ENCODE measurements at places on chromosomes 6 and 20.

DNA sequence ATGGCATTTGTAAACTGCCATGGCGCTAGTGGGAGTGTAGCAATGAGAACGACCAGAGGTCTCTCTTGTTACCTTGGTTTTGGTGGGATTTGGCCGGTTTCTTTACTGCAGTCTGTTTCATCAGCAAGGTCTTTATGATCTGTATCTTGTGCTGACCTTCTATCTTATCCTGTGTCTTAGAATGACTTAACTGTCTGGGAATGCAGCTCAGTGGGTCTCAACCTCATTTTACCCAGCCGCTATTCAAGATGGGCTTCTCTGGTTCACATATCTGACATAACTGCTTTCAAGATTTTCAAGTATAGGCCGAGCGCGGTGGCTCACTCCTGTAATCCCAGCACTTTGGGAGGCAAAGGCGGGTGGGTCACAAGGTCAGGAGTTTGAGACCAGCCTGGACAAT, 1.9 kb upstream of the SFT2D1 start:
- DNase-seq: no peak

DNA sequence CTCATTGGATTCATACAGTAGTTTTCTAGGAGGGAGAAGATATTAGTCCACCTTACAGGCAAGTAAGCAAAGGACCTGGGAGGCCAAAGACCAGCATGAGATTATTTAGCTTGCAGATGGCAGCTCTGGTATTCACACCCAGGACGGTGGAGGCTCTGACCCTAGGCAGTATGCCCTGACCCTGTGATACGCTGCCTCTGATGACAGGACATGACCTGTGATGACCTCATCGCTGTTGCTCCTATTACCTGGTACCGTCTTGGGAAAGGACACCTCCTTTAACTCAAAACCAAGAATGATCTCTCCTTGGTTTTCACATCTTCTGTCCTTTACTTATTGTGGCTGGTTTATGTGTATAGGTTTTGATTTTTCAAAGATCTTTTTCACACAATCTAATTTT, 298.6 kb downstream of the CLIC5 start:
- DNase-seq: no peak

DNA sequence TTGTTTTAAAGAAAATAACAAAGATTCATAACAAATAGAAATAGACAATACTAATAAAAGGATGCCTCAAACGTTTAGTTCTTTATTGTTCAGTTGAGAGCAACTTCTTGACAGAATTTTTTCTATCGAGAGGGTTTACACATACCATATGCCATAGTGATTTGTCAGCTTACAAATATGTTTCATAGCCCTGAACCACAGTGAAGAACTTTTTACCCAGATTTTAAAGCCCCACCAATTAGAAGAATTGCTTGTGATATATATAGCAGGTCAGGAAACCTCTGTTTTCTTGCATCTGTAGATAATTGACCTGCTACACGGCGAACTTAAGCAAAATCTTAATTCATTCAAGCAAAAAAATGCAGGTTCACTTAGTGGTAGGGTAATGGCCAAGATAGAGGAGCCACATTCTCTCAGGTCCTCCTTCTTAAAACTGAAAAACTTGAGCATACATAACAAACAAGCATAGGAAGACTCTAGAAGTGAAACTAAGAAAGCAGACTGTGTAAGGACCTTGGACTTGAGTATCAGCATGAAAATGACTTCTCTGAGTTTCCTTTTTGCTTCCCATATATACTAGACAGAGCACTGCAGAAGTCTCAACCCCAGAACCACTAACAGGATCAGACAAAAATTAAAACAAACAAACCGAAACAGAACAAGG, 39.5 kb downstream of the CRISP1 start:
- no peak for DNase-seq

DNA sequence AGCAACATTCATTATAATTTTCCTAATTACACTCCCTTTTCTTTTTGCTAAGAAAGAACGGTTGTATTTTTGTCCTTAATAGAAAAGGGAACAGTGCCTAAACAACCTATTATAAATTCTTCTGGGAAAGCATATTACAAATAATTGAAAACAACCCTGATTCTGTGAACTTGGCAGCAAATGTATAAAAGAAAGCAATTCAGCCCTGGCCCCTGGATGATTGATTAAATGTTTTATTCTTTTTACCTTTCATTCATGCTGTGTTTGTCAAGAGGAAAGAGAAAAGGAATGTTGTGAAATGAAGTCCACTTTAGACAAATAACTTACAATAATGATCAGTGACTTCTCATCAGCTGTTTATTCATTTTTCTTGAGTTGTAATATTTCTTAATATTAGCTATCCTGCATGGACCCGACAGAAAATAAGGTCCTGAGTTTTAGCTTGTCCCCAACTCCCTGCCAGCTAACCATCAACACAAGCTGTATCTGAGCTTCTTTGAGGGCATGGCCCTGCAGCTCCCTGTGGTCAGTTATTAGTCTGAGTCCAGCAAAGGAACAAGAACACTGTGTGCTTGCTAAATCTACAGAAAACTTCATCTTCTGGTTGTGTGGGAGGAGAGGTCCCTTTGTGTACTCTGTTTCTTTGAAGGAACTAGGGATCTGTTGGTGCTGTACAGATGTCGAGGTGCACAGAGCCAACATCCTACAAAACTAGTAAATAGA, 248.2 kb downstream of the LAMA2 start:
- no peak for DNase-seq

DNA sequence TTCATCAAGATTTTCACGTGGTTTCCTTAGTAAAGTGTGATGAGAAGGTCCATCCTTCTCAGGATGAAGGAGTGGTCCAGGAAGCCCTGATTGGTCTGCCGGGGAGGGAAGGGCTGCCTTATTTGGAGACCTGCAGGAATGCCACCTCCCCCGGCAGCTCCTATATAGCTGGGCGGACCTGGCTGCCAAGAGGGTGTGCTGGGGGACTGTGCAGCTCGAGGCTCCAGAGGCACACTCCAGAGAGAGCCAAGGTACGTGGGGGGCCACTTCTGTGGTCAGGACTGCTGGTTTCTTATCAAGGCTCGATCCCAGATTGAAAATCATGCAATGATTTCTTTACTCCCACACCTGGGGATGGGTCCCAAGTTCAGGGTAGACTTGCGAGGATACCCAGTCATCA, at the start of gene PRND:
Gene PRND (plus strand): TSS at position 191 of the 400 bp plus-strand sequence. CDS start 2,643 bp downstream, outside the sequence.
- no peak for DNase-seq

DNA sequence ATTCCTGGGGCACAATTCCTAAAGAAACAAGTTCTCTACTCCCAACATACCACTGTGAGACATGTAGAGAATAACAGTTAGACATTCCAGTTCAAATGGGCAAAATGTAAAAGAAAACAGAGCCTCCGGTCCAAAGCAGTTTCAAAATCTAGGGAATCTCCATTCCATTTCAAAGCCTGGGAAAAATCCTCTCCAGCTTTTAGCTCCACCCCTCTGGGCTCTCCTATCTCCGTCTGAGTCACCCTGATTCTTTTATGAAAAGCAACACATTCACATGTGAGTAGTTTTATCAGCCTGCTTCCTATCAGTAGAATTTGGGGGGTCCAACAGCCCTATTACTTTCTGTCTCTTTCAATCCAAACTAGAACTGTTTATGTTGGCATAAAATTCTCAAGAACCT, 3.7 kb downstream of the CSNK2A1 start:
- DNase-seq: peak; percentile 43

Measured in AG08395 (cell line).